ENCODE measurements at places on chromosomes 3 and 15.
A peak's percentile ranks its signal among the peaks of the same experiment; 100 is the strongest.

- no peak for DNase-seq
Observed at GRCh38 chr3:192957441-192958021, 39.9 kb upstream of the MB21D2 start.

DNA sequence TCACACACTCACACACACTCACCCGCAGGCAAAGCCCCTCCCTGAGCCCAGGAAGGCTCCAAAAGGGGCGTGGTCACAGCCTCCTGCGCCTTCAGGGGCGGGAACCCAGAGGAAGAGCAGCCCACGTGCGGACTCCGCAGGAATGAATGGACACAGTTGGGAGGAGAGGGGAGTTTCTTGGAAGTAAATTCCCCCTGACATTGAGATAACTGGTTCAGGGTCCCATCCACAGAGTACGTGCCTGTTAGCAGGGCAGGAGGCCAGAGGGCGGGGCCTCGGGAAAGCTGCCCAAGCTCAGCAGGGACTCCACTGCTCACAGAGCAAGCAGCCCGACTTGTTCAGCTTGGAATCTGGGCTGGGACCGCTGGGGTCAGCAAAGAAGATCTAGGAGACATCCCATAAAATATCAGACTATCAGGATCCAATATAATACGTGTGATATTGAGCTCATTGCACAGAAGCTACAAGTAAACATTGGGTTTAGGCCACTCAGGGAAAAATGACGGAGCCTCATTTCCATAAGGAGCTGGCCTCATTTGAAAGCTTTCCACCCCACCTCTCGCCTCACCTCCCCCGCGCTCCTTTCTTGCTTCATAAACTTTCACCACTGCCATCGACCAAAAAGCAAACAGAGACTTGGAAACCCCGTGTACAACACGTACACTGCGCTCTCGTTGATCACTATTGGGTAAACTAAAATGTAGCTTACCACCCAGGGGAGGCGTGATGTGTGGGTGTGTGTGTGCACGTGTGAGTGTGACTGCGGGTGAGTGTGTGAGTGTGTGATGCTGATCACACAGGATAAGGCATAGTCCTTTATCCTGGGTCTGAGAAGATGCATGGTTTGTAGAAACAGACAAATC is 36.0 kb downstream of the TM2D3 start:
- DNase-seq = no peak

DNA sequence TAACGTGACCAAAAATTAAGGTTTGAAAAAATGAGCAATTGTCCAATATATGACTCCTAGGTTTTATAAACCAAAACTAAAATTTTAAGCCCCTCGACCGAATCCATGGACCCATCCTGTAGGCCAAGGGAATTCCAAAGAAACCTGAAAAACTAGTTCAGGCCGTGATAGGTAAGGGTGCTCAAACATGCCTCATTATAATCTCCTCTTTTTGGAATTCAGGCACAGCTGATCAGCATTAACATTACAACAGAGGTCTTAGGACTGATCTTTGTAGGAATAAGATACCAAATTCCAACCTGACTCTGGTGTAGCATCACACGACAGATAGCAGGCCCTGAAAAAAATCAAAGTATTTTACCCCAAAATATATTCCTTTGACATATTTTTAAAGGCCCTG is 155.7 kb downstream of the NEK10 start:
- no peak for DNase-seq

- DNase-seq = no peak
Observed at GRCh38 chr3:12299026-12299425, 10.2 kb downstream of the PPARG start.

- DNase-seq = no peak
Observed at GRCh38 chr3:143358793-143359491, 239.4 kb downstream of the CHST2 start.

GRCh38 chr15:101438482-101439284 is 50.8 kb downstream of the PCSK6 start:
- DNase-seq = no peak

GRCh38 chr3:95627697-95628096 is 1186.7 kb upstream of the EPHA6 start:
- no peak for DNase-seq

DNA sequence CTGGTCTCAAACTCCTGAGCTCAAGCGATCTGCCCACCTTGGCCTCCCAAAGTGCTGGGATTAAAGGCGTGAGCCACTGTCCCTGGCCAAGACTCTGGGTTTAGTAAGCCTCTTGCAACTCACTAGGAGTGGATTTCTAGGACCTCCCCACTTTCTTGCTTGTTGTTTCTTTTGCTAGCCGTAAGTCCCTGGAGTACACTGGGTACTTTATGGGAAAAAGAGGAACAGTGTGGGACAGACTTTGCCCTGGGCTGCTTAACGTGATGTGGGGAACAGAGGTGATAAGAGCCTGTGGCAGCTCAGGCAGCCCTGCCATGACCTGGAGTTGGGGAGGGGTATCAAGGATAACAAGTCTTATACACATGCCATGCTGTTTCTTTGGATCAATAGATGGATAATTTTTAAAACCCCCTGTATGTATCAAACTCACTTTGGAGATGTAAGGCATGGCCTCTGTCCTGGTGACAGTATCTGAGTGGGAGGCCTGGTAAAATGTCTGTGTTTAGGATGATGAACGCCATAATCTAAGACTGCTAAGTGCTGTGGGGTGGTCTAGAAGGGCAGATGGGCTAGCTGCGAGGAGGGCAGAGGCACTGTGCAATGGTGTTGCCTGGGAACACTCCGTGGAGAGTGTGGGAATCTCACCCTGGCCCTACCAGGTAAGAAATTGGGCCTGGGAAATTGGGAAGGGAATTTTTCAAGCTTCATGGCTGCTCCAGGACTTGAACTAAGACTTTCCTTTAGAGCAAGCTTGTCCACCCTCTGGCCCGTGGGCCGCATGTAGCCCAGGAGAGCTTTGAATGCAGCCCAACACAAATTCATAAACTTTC is 54.8 kb downstream of the SMAD3 start:
- no peak for DNase-seq

DNA sequence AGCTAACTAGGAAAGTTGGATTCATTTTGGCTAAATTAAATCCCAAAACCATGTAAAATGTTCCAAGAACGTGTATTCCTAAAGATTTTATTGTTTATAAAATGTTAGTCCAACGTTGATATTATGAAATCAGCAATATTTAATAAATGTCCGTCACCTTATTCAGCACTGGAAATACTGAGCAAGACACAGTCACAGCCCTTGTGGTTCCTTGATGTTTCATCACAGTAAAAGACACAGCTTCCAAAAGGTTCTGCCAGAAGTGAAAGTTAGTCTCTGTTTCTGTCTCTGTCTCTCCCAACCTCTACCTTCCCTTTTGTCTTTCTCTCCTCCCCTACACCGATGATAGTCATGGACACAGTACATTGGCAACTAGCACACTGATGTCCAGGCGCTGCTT is 82.2 kb upstream of the BOC start:
- no peak for DNase-seq

DNA sequence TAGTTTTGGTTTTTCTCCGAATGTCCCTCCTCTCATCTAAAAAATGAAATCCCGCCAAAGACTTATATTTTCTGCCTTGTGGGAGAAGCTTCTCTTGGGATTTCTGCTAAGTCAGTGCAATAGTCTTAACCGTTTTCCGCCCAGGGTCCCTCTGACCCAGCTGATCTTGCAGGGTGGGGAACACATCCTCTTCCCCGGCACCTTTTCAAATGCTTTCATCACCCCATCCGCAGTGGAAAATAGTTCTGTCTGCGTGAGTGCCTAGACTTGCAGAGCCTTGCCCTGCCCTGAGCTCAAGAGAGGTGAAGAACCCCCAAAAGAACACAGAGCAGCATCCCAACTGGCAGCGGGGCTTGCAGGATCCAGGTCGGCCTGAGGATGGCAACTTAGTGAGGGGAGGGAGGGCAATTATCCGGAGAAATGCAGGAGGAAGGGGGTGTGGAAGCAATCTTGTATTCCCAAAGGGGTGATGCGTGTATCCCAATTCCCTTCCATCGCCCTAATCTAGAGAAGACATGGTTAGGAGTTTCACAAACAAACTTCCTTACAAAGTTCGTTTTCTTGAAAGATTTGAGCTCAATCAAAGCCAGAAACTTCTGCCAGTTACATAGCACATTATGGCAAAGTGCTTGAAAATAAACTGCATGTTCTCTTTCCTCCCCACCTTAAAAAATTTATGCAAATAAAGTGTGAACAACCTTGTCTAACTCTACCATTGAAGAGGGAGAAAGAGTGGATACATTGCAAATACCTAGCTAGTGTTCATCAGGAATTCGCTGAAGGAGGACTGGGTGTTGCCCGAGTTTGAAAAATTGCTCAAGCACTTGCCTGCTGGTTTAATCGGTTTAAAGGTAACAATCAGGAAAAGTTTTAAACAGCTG is 79.9 kb downstream of the NR2F2 start:
- no peak for DNase-seq

DNA sequence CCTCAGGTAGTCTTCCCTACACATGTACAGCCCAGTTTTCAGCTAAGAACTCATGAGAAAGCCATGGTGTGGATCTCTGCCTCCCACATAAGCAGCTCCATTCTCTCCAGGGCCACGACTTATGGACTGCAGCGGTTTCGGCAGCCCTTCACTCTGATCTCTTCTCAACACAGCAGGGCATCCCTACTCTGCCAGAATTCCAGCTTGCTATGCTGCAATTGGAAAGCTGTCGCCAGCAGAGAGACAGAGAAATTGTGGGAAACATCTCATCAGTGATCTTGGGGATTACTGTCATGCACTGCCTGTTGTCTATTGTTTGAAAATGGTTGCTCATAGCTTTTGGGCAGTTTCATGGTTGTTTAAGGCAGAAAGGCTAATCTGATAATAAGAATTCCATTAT is 11.9 kb upstream of the BLM start:
- no peak for DNase-seq

GRCh38 chr3:111253733-111254132 is 182.1 kb downstream of the NECTIN3 start:
- no peak for DNase-seq

DNA sequence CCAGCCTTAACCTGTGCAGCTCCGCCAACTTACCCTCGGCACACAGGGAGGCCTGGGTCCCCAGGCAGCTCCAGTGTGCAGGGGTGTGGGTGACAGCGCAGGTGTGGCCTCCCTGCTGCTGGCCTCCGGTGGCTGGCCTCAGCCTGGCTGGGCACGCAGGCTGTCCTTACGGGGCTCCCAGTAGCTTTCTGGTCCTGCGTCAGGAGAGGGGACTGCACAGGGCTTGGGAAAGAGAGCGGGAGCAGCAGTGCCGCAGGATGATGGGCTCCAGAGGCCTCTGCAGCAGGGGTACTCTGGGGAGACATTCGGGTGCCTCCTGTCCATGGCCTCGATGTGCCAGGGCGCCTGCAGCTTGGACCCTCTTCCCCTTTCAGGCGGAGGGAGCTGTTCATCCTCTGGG is 9.4 kb downstream of the APBA2 start:
- DNase-seq = no peak

- peak; percentile 21 for DNase-seq
Observed at GRCh38 chr3:125622381-125622791, 27.1 kb upstream of the OSBPL11 start.

Measured in posterior cingulate gyrus (tissue), 11 donors.